Stimulated activated CD4-positive, alpha-beta T cell treated with anti-CD3 and anti-CD28 coated beads, Interleukin-1b, Interleukin-23, amount 100 ng/mL, for 1 hour (primary cell): ENCODE measurements at places on chromosomes 1 and 21.
A peak's percentile ranks its signal among the peaks of the same experiment; 100 is the strongest.

GRCh38 chr1:168235548-168235885 is 9.7 kb downstream of the SFT2D2 start:
- DNase-seq = no peak

GRCh38 chr1:147834181-147834580 is 68.4 kb upstream of the GJA8 start:
- DNase-seq = no peak

DNA sequence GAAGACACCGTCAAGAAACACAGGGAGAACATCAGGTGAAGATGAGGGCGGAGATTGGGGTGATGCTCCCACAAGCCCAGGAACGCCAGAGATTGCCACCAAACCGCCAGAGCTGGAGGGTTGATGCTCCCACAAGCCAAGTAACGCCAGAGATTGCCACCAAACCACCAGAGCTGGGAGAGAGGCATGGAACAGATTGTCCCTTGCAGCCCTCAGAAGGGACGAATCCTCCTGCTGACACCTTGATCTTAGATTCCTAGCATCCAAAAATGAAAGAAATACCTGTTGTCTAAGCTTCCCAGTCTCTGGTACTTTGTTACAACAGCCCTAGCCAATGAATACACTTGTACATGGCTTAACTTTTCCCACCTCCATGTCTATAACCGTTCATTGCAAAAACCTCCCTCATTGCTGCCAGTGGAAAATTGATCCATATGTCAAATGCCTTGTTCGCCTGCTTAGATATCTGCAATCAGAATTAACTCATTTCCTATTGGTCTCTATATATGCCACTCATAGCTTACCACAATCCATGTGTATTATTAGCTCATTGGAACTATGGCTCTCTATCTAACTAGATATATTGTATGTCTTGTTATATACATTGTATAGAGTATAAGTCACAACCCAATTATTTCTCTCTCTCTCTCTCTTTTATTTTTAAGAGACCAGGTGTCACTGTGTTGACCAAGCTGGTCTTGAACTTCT is 127.4 kb downstream of the ADSS2 start:
- DNase-seq = no peak

DNA sequence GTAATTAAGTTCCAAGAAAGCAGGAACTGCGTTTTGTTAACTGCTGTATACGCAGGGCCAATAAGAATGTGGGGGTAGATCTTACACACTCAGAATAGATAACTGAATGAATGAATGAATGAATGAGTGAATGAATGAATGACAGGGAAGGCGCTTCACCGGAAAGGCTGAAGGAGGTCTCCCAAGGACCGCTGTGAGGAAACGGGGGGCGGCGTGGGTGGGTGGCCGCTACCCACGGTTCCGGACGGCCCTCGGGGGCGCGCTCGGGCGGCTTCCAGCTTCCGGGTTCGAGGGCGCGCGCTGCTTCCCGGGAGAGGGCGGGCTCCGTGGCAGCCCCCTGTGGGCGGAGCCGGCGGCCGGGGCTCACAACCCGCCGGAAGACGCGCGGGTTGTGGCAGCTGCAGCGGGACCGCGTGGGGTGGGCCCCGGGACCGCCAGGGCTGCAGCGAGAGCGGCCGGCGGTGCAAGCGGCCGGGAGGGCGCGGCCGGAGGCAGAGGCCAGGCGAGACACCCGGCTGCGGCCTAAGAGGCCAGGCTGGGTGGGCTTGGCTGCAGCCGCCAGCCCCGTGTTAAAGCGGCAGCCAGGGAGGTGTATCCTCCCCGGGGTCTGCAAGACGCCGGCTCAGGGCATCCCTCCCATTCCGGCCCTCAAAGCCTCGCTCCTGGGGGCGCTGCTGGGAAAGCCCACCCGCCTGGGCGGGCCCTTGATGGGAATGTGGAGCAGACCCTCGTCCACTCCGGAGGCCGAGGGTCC is at the start of gene ZFP69:
Gene ZFP69 (plus strand): TSS at position 367 of the 754 bp plus-strand sequence. CDS start 2,072 bp downstream, outside the sequence.
- DNase-seq = peak; percentile 7

GRCh38 chr1:214466403-214467077 is 84.9 kb downstream of the PTPN14 start:
- no peak for DNase-seq

DNA sequence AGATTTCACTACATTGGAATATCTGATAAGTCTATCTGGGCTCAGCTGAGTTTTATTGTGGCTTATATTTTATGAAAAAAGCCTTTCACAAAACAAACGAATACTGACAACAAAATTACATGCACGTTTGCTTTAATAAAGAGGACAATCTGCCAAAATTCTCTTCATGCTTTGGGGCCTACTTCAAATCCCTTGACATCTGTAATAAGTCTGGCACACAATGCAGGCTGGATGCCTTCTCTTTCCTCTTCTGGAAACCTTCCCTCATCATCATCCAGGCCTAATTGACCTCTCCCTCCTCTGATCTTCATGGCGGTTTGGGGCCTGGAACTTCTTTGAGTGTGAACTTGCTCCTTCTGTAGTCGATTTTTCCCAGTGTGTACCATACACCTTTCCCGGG is 70.3 kb downstream of the MAP10 start:
- DNase-seq = no peak

DNA sequence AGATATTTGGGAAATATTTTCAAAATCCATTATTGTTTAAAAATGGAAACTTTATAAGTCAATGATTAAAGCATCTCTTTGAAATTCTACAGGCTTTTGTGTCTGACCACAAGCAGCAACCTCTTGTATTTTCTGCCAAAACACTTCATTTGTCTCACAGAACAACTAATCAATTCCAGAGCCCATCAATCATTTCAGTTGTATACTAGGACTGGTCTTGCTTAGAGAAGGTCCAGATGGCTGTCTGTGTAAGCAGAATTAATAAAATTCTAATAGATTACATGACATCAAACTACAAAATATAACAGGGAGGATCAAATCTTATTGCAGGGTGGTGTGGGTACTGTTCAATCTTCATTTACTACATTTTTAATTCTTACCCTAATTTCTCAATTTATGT is 76.4 kb downstream of the ACBD6 start:
- no peak for DNase-seq

GRCh38 chr21:38911484-38912101 is 105.9 kb downstream of the ETS2 start:
- DNase-seq = no peak

- DNase-seq = no peak
Measured at GRCh38 chr1:100452641-100453040, 85.3 kb upstream of the GPR88 start.

DNA sequence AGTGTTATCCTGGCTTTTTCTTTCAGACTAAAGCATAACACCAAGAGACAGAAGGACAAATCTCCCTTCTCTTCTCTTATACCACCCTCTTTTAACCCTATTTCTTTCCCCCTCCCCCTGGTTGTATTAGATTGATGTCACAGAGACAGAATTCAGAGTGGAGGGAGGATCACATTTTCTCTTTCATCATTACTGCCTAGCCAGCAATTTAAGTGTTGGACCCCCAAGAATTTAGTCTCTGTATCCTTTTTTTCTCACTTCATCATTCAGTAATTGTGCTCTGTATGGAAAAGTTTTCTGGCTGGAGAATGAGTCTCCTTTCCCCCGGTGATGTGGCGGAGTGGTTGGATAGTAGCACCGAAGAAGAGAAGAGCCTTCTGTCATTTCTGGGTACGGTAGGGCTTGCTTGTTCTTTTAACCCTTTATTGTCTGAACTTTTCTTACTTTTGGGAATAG is 124.8 kb downstream of the CLEC20A start:
- DNase-seq = no peak

DNA sequence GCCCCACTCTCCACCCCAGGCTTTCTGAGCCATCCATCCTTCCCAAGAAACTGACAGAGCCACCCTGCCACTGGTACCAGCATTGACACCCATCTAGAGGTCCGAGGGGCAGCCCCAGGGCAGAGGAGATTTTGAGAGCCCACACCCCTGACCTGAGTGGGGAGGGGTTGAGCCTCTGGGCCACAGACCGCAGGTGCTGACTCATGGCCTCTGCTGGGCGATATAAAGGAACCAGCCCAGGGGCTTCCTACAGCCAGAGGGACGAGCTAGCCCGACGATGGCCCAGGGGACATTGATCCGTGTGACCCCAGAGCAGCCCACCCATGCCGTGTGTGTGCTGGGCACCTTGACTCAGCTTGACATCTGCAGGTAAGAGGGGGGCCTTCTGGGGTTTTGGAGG is at the start of gene PADI4:
Gene PADI4 (plus strand): TSS at position 252 of the 400 bp plus-strand sequence. CDS start 26 bp downstream, at position 278.
- no peak for DNase-seq

GRCh38 chr1:244460197-244460596 is 876 bp upstream of the CATSPERE start:
- no peak for DNase-seq

GRCh38 chr1:198187973-198188588 is 31.3 kb downstream of the NEK7 start:
- no peak for DNase-seq

- no peak for DNase-seq
Measured at GRCh38 chr1:183443011-183443410, 24.8 kb upstream of the NMNAT2 start.

- DNase-seq = no peak
Measured at GRCh38 chr1:7560601-7561181, 210.4 kb upstream of the VAMP3 start.

DNA sequence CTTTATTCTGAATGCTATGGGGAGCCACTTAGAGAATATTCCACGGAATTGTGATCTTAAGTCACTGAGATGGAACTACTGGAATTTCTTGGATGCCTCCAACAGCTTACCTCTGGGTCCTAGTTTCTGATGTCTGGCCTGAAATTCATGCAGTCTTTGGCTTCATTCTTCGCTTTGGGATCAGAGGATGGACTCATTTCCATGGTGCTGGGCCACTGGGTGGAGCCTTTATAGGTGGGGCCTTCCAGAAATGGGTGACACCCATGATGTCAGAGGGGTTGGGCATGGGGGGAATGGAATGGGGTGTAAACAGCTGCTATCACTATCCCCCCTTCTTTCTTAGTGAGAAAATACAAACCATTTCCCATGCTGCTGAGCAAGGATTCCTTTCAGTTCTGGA is 73.7 kb upstream of the FGGY start:
- no peak for DNase-seq
